Activated T-cell treated with anti-CD3 and anti-CD28 coated beads for 4 hours (primary cell): ENCODE measurements at places on chromosomes 2 and 18.
A peak's percentile ranks its signal among the peaks of the same experiment; 100 is the strongest.

GRCh38 chr18:23138471-23138870 is 3.2 kb downstream of the CABLES1 start:
- no peak for DNase-seq

GRCh38 chr18:80105369-80106167 is 3.5 kb upstream of the ADNP2 start:
- no peak for DNase-seq

DNA sequence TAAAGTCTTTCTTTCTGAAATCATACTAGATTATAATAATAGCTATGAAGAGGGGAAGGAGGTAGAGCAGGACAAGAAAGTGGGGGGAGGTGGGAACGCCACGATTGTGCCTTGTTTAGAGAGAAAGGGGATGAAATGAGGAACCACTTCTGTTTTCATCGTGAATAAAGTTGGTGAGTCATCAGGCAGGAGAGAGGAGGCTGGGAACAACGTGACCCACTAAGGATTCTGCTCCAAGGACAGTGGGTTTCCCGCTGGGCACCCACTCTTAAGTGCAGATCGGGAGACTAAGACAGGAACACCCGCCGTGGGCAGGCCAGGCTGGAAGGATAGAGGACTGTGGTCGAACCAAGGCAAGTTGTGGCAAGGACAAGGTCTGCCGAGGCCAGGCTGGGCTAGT is 158.2 kb downstream of the L3MBTL4 start:
- DNase-seq: no peak

- no peak for DNase-seq
Observed at GRCh38 chr2:36068086-36068485, 287.5 kb upstream of the CRIM1 start.

DNA sequence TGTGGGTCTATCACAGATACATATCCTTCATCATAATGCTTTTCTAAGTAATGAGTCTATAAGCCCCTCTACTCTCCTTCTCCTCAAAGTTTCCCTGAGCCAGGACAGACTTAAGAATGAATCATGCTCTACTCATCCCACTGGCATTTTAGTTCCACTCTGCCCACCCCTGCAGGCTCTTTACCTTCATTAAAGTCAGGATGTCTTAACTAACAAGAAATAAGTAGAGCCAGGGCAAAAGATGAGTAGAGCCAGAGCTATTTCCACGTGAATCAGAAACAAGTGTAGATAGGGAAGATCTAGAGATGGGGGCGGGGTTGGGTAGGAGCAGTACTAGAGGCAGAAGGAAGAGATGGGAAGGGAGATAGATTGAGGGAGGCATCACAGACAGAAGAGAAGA is 790.5 kb downstream of the RNF144A start:
- DNase-seq: no peak

DNA sequence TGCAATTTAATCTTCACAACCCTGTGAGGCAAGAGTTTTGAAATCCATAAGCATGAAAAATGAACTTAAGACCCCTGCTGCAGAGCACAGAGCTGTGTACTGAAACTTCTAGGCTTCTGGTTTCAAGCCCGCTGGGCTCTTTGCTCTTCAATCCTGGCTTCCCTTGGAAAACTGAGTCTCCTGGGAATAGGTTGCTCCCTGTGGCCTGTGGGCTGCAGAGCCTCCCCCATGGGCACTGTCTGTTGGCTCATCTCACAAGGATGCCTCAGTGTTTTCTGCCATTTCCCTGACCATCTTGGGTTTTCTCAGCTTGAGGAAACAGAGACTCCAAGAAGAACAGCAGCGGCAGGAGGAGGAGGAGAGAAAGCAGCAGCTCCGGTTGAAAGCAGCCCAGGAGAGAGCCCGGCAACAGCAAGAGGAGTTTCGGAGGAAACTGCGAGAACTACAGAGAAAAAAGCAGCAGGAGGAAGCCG is 44.5 kb downstream of the SUMO1 start:
- DNase-seq: no peak

DNA sequence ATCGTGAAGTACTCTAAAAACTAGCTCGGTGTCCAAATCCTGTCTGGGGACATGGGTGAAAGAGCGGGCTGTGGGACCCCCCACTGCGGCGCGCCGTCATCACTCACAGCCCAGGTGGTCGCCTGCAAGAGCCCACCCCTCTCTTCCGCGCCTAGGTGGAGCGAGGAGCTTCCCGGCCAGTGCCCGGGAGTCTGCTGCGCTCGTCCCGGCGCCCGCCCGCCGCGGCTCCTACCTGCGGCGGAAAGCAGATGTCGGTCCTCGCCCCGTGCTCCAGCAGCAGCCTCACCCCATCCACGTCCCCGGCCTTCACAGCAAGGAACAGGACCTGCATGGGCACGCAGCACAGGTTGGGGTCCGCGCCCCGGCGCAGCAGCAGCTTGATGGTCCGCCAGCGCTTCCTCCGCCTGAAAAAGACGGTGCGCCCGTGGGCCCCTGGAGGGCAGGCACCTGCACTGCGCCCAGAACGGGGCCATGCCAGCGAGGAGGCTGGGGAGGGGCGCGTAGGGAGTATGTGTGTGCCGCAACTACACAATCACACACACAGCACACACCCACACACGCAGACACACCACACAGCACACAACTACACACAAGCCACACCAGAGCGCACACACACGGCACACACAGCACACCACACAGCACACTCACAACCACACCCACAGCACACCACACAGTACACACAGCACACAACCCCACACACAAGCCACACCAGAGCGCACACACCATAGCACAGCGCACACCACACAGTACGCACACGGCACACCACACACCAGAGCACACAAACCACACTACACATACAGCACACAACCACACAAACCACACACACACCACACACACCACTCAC is 37.4 kb downstream of the ANKMY1 start:
- DNase-seq: no peak

DNA sequence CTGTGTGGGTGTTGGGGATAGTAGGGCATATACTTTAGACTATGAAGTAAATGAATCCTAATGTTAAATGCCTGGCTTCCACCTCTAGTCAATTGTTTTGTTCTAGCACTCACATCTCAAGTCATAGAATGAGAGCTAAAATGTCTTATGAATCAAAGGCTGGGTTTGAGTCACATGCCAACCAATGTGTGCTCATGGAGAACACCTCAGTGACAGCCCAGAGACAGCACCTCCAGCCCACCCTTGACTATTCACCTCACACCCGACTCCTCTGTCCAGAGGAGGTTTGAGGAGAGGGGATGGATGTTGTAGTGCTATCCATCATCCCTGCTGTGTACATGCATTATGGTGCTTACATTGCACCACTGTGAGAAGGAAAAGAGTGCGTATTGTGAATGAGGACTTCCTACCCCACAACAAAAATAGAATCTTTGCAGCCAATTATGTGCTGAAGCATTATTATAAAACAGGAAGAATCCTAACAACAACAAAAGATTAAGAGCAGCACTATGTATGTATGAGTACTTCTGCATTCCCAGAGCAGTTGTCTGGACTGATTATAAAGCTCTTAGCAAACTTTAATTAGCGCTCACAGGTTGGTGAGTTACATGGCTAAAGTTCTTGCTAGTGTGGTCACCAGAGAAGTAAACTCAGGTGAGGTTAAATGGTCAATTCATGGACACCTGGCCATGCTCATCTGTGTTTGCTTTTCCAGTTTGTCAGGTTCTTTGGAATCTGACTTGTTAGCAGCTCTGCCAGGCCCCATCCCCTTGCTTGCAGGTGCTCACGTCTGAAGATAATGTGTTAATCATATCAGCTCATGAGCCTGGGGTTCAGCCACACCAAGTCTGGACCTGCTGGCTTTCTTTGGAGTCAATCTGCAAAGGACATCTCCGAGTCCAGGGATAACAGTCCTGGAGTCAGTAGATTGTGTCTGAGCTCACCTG is 55.3 kb upstream of the NABP1 start:
- no peak for DNase-seq

DNA sequence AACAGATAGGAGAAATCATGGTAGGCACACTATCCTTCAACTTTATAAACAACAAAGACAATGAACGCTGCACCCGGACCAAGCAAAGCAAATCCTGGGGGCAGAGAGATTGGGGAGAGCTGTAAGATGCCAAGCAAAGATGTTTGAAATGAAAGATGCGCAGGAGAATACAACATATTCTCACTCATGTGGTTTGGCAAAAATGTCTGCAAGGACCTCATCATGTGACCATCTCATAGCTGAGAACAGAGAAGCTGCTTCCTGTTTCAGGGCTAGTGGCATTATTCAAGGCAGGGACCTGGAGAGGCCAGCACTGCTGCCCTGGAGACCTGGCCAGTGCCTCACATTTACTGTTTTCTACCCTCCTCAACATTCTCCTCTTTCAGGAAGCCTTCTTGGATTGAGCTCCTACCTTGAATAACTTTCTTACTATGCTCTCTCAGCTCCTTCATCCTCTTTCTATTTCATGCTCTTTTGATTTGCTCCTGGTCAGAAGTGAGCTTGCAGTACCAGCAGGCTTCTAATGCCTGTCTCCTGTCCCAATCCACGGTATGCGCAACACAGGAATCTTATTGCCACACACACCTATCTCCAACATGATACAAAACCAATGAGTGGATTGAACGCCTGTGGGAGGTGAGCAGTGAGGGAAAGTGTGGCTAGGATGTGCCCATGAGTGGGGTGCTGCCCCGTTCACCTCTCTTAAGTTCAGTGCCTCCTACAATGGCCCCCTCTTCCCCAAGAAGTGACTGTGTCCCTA is 133.0 kb downstream of the CELF4 start:
- no peak for DNase-seq

GRCh38 chr2:120791962-120792297 is 56.3 kb downstream of the GLI2 start:
- DNase-seq: no peak

- no peak for DNase-seq
Observed at GRCh38 chr2:21381421-21381820, 257.7 kb downstream of the TDRD15 start.

- no peak for DNase-seq
Observed at GRCh38 chr2:69933839-69934613, 19.1 kb downstream of the MXD1 start.

GRCh38 chr2:78351208-78351607 is 674.3 kb upstream of the REG3G start:
- DNase-seq: no peak

GRCh38 chr18:78915446-78916008 is 64.1 kb upstream of the SALL3 start:
- no peak for DNase-seq

DNA sequence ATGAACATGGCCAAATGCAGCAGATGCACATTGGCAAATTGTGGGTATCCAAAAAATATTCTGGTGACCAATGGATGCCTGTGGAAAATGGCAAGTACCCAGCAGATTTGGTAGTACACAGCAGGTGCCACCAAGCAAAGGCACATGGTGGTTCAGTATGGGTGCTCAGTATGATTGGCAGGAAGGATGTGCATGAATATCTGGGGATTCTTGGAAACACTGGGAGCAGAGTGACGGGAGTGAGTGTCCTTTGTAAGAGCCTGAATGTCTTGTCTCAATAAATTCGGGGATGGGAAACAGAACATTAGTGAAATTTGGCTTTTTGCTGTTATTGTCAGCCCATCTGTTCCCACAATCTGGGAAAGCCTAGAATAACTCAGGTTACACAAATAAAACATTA is 36.8 kb upstream of the ACADL start:
- DNase-seq: no peak

GRCh38 chr2:70070542-70071268 is 16.6 kb upstream of the PCBP1 start:
- peak; percentile 30 for DNase-seq

GRCh38 chr2:96528006-96528699 is 8.4 kb upstream of the ARID5A start:
- DNase-seq: peak; percentile 42
